ENCODE measurements at places on chromosomes 13 and 19.
A peak's percentile ranks its signal among the peaks of the same experiment; 100 is the strongest.

DNA sequence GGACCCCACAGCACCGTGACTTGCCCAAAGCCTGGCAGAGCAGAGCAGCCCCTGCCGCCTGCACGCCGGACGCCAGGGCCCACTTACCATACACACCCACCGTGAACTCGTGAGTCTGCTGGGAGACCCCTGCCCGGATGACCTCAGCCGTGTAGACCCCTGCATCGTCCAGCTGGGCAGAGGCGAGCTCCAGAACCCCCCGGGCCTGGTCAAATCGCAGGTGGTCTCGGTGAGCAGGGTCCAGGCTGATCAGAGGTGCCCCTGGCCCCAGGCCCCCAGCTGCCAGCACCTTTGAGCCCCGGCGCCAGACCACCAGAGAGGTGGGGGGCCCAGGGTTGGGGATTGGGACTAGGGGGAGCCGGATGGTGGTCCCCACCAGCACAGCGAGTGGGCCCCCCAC is 873 bp downstream of the VSIG10L start:
- no peak for DNase-seq

DNA sequence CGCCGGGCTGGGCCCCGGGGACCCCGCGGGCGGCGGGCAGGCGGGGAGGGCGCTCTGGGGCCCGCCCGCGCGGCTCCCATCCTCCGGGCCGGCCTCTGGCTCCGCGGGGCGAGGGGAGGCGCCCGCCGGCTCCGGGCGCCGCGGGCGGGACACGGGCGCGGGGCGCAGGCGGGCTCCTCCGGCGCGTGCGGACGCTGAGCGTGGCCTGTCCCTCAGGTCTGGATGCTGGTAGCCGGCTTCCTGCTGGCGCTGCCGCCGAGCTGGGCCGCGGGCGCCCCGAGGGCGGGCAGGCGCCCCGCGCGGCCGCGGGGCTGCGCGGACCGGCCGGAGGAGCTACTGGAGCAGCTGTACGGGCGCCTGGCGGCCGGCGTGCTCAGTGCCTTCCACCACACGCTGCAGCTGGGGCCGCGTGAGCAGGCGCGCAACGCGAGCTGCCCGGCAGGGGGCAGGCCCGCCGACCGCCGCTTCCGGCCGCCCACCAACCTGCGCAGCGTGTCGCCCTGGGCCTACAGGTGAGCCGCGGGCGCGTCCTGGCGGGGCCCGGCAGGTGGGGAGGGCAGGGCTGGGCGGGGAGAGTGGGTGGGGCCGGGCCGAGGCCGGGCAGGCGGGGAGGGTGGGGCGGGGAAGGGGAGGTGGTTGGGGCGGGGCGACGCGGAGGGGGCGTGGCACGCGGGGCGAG is 420 bp downstream of the IL17D start:
- no peak for DNase-seq

- DNase-seq: no peak
Measured at GRCh38 chr13:112454648-112455334, 78.6 kb downstream of the SPACA7 start.

- no peak for DNase-seq
Measured at GRCh38 chr19:5228932-5229777, 111.5 kb downstream of the PTPRS start.

DNA sequence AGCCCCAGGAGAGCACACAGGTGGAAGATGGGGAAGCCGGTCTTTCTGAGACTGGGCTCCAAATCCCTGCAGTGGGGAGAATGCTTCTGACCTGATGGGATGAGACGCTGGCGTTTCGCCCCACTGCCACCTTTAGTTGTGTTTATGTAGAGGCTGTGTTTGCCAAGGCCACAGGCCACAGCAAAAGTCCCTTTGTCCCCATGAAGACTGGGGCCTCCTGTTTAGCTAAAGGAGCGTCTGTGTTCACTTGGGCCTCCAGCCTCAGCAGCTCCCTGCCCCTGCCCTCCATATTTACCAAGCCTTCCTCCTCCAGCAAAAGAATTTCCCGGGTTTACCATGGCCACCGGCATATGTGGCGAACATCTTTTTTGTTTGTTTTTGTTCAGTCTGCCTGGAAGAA is 10.4 kb upstream of the KLK14 start:
- DNase-seq: no peak

GRCh38 chr19:20928371-20928770 is 5.3 kb downstream of the ZNF85 start:
- DNase-seq: peak; percentile 57

- no peak for DNase-seq
Measured at GRCh38 chr19:46821512-46822409, 28.9 kb downstream of the AP2S1 start.

GRCh38 chr19:33456076-33456844 is 65.3 kb downstream of the PEPD start:
- no peak for DNase-seq

GRCh38 chr19:51689751-51690453 is 3.2 kb upstream of the SPACA6 start:
- DNase-seq: no peak

DNA sequence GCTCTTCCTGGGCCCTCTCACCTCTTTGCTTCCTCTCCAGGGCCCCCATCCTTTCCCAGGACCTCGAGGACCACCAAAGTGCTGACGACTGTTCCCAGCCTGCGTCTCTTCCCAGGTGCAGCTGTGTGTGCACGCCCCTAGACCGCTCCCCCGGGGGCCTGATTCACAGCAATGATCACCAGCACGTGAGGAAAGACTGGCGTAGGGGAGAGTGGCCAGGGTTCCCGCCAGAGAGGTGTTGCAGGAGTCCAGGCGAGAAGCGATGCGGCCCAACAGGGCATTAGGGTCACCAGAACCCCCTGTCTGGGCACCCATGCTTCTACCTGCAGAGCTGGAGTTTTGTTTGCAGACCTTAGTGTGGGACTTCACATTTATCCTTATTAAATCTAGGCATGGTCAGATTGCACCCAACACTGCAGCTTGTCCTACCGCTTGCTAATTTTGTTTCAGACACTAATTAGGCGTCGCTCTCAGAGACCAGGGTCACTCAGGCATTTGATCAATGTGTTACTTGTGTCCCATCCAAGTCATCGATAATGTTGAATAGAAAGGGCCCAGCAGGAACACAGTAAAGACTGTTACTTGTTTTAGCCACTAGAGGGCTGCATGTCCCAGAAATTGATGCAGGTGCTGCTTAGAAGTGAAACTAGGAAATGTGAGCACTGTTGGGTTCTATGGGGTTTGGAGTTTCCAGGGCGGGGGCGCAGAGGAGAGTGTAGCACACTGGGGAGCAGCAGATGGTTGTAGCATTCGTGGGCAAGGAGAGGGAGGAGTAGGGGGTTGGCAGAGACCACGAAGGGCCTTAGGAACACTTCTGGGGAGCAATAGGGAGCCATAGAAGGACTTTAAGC is 53.2 kb downstream of the CDADC1 start:
- no peak for DNase-seq

DNA sequence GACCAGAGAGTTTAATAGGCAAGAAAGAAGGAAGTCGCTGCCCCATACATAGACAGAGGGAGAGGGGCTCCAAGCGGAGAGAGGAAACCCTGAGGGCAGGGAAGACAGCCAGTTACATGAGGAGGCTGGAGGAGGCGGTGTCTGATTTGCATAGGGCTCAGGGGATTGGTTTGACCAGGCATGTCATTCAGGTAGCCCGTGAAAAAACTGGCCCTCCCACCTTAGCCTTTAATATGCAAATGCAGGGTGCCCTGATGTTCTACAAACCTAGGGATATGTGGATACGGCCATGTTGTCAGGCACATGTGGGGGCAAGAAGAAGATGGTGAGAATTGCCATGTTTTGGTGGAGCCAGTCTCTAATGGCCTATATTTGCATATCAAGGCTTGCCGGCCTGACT is 1461.6 kb downstream of the PCDH9 start:
- no peak for DNase-seq

DNA sequence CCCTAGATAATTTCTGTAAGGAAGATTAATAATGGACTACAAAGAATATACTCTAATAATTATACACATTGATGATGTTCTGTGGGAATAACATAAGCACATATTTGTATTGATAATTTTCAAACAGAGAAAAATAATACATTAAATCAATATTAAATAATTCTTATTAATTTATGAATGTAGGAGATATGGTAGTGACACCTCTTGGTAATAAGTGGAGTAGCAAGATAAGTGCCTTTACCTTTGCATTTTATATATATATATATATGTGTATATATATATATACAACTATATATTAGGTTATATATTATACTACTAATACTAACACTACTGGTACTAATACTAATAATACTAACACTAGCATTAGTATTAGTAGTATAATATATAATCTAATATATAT is 905.8 kb downstream of the SLITRK1 start:
- no peak for DNase-seq

GRCh38 chr19:49738268-49738667 is 24.8 kb downstream of the TSKS start:
- no peak for DNase-seq

- peak; percentile 35 for DNase-seq
Measured at GRCh38 chr19:6632002-6632621, 37.8 kb downstream of the TNFSF14 start.

DNA sequence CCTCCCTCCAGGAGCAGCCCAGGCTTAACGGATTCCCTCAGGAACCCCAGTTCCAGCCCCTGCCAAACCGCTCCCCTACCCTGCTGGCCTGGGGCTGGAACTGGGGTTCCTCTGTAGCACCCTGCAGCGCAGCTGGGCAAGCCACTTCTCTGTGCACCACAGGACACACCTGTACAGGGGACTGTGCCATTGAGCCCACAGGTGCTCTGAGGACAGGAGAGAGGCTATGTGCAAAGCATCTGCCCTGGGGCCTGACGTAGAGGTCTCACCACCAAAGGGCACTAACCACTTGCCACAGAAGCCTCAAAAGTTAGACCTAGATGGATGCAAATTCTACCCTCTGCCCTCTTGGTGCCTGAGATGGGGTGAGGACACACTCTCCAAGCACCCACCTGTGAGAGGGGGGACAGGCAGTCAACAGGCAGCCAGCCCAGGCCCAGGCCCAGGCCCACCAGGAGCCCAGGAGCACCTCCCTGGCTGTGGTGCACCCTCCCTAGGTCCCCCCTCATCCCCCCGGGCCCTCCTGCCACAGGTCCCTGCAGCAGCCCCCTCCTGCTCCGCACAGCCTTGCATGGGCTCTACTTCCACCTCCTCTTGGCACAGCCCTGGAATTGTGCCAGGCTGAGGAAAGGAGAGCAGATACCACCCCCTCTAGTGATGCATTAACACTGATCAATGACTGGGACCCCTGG is 27.6 kb upstream of the SLC35E1 start:
- no peak for DNase-seq

DNA sequence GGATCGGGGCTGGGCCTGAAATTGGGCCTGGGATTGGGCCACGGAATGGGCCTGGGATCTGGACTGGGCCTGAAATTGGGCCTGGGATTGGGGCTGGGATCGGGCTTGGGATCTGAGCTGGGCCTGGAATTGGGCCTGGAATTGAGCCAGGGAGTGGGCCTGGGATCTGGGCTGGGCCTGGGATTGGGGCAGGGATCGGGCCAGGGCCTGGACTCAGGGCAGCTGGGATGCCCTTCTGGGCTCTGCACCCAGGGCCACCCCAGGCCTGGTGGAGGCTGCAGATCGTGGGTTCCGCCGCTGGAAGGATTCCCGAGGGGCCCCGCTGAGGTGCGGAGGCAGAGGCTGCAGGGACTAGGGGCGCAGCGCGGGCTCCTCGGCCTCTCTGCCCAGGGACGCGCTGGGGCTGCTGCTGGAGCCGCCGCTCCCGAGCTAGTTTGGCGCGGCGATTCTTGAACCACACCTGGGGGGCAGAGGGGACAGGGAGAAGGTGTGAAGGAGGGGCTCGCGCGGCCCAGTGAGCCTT is 1.8 kb downstream of the TPRX1 start:
- no peak for DNase-seq

DNA sequence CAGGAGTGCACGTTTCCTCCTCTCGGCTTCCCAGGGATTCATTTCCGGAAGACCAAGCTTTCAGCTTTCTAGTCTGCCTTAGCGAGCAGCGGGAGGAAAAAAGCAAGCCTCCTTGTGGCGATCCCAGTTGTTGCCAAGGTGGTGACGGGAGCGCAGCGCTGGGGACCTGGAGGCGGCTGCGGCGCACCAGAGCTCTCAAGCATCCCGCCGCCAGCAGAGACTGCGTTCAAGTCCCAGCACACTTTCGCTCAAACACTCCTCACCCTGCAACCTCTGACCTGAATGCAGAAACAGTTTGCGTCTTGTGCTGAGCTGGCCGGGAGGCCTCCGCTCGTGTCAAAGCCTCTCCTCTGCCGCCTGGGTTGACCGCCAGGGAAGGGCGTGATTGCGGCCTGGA is 4.9 kb downstream of the GSX1 start:
- no peak for DNase-seq

GRCh38 chr13:72617186-72617585 is 110.2 kb downstream of the MZT1 start:
- DNase-seq: no peak

- no peak for DNase-seq
Measured at GRCh38 chr13:62299988-62300387, 884.3 kb upstream of the PCDH20 start.

- DNase-seq: no peak
Measured at GRCh38 chr19:3959766-3960131, 11.2 kb downstream of the DAPK3 start.

GRCh38 chr13:81171065-81171647 is 830.2 kb upstream of the SPRY2 start:
- DNase-seq: no peak

DNA sequence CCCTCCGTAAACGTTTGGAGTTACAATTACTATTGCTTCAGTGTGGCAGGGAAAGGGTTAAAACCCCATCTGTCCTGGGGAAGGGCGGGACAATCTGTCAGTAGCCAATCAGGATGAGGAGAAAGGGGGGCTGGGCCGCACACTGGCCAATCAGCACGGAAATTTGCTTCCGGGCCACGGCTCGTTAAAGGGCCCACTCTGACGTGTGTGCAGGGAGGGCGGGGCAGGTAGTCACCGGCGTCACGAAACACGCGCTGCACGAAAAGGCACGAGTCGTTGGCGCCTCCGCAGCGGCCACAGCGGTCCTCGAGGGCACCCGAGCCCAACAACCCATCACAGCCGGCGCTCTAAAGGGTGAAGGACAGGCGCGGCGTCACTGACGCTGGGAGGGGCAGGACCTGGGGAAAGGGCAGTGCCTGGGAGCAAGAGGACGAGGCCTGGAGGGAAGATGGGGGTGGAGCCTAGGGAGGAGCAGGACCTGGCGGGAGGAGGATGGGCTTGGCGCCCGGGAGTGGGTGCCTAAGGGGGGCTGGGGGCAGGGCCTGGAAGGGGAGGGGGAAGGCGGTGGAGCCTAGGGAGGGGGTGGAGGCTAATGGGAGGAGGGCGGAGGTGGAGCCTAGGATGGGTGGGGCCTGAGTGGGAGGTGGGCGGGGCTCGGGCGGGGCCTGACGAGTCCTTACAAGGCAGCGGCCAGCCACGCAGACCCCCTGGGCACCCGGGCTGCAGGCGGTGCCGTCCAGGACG is 4.9 kb downstream of the ADAMTSL5 start:
- peak; percentile 68 for DNase-seq

DNA sequence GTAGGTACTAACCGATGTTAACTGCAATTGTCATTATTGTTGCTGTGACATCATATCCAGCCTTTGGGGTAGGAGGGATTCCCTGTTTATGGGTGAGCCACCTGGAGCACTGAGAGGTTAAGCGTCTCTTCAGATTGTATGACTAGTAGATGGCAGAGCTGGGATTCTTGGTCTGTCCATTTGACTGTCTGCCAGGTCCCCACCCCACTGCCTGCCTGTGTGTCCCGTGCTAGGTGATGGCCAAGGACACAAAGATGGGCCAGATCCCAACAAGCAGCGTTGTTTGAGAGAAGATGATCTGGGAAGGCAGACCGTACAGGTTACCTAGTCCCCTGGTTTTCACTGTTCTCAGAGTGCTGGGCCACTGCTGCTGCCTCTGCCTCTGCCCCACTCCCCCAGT is 16.6 kb downstream of the PPP2R1A start:
- DNase-seq: no peak

Data from HS-27A (cell line).